Calu3 (cell line): ENCODE measurements at places on chromosomes 4 and X.

DNA sequence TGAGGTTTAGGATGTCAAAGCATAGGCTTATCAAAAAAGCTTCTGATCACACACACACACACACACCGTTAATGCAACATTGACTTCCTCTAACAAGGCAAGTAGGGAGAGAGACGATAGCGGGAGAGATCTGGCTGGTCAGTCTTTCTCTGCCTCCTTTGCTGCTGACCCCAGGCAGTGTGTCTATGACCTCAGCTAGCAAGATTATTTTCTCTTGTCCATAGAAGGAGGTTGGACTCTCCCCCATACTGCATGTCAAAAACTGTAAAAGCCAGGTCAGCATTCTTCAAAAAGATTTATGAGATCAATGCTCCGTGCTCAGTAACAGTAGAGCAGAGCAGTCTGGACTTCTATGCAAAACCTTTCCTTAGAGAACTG is 63.5 kb upstream of the PGM2 start:
- no peak for DNase-seq

DNA sequence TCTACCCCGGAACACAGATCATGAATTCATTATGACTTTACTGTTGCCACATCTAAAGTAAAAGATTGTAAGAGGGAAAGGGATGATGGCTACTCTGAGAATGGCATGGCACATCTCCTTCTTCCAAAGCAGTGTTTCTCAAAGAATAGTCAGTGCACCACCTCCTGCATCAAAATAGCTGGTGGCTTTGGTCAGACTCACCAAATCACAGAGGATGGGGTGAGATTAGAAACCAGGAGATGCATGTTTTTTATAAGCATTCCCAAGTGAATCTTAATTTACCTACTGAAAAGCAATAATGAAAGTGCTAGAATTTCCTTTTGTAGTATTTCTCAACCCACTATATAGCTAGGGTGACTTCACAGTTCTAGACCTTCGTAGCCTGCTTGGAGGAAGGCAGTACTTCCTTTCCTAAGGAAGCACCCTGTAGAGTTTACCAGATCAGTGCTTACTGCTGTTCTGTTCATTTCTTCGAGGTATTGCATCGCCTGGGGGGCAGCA is 340.8 kb upstream of the KLF3 start:
- no peak for DNase-seq

DNA sequence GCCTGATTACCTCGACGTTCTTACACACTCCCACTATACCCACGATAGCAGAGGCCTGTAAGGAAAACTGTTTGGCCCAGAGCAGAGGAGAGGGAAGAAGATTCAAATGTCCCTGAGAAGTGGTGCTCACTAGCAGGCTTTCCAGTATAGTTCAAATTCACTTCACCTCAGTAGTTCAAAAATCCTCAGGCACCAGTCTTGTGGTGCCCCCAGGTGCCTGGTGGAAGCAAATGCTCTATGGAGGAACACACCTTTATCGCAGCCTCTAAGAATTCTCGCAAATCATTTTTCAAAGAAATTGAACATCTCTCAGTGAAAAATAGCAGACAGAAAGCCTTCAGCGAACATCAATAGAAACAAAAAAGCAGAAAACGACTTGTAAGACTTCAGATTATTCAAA is 12.2 kb upstream of the MTMR1 start:
- peak; percentile 26 for DNase-seq

DNA sequence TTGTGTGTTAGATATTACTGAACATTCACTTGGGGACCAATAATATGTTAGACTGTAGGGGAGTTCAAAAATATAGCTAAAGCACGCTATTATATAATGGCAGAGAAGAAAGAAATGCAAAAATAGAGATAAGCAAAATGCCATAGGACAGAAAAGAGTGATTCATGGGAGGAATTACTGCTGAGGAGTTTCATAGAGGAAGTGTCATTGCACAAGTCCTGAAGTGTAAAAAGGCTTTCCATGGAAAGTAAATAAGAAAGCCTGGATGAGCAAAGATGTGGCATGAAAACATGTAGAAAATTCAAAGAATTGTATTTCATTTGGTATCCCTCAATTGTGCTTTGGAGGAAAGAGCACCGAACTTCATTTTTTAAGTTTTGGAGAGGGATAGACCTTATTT is 14.5 kb downstream of the HMGB2 start:
- DNase-seq, result no peak

DNA sequence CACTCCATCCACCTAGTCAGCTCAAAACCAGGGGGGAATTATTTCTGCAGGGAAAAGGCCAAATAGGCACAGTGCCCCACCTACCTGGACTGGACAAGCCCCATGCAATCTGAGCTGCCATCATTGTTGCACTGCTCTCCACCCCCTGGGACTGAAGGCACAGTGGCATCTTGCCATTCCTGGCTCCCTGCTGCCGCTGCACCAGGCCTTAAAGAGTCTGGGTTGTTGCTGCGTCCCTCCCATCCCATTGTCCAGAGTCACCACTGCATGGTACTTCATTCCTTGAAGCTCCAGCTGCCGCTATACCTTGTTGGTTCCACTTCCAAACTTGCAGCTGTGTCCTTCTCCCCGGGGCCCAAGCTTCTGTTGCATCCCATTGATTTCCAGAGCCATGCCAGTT is 629.7 kb downstream of the STIM2 start:
- DNase-seq, result no peak

DNA sequence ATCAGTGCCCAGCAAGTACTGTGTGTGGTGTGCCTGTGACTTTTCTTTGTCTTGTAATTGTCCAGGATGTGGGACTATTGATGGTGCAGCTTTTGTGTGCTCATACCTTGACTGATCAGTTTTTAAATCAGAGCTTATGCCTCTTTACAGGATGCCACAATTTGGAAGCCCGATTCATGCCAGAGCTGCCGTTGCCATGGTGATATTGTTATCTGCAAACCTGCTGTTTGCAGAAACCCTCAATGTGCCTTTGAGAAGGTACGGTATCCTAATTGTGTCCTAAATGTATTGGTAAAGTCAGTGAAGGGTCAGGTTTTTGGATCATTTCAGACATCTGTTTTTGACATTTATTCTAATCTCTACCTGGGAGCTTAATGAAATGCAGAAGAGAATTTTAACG is 180.2 kb downstream of the FRAS1 start:
- no peak for DNase-seq

DNA sequence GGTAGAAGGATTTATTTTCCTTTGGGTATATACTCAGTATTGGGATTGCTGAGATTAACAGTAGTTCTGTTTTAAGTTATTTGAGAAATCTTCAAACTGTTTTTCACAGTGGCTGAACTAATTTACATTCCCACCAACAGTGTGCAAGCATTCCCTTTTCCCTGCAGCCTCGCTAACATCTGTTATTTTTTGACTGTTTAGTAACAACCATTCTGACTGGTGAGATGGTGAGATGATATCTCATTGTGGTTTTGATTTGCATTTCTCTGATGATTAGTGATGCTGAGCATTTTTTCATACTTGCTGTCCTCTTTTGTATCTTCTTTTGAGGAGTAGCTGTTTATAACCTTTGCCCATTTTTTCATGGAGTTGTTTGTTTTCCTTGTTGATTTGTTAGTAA is 457.8 kb downstream of the TRAM1L1 start:
- DNase-seq, result no peak

- no peak for DNase-seq
These were observed 447.5 kb upstream of the PITX2 start for GRCh38 chr4:111070390-111070789.

GRCh38 chrX:68440940-68441339 is 7.6 kb upstream of the OPHN1 start:
- DNase-seq, result peak; percentile 47

DNA sequence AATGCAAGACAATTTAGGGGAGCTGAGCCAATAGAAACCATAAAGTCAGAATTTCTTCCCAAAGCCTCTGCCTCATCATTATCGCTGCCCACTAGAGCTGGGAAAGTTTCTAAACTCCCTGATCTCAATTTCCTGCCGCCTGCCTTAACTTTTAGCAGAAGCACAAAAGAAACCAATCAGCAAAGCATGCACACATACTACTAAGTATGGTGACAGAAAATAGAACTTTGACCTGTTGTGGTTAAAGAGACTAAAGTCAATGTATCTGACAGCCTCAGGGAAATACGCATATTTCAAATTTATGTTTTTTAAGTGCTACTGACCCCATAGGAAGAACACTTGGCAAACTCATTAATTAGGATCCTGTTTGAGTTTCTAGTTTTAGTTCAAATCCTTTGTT is 10.1 kb downstream of the STK26 start:
- no peak for DNase-seq

GRCh38 chr4:144649646-144650045 is 3.7 kb downstream of the HHIP start:
- no peak for DNase-seq

DNA sequence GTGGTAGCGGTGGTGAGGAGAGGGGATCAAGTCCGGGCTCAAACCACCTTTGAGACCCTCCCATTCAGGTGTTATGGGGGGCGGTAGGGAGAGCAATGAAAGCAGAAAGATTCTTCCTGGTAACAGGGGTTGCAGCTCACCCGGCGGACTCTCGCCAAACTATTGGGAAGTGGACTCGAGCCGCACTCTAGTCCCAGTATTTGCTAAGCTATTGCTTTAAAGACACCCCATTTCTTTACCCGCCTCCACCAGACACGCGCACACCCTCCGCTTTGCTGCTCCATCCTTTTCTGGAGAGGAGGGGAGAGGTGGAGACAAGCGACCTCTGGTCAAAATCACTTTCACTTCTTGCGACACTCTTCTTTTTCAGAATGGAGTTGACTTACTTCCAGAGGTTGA is 625 bp upstream of the GABRA4 start:
- DNase-seq, result no peak

DNA sequence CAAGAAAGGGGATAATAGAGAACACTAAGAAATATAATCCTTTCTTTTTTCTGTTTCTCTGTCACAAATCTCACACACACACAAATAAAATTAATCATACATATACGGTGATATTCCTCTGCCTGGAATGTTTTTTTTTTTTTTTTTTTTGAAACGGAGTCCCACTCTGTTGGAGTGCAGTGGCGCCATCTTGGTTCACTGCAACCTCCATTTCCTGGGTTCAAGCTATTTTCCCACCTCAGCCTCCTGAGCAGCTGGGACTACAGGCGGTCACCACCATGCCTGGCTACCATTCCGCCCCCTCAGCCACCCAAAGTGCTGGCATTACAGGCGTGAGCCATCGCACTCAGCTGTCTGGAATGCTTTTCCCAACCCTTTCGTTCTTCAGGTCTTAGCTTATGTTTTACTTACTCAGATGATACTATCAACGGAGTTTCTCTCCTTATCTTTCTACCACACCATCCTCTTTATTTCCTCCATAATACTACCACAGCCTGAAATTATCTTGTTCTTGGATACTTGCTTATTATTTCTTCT is 69.3 kb downstream of the ANKRD17 start:
- no peak for DNase-seq

DNA sequence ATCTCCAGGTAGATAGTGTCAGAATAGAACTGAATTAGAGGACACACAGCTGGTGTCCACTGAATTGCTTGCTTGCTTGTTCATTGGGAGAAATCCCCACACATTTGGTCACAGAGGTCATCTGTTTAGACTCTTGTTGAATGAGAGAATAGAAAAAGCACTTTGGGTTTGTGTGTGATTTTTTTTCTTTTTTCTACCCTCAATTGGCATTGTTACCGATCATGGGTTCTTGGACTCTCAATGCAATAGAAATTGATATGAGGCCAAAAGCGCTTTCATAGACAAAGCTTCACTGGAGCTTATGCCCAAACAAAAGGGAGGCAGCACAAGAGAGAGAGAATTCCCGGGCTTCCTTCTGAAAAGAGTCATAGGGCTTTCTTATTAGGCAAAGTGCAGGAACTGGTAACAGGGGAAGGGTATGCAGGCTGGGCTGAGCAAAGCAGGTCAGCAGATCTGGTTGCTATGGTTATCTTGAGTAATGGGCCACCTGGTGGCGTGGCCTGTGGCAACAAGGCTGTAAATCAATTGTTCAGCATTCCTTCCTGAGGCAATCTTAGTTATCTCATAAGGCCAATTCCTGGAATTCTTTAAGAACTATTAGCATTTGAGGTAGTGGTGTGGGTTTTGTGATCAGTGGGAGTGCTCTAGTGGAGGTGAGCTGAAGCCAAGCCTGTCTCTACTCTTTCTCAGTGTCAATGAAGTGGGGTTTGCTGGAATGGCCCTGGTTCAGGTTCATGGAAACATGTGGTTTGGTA is 5.3 kb upstream of the GPR82 start:
- DNase-seq, result no peak

GRCh38 chr4:21195682-21196081 is 495.4 kb downstream of the PACRGL start:
- no peak for DNase-seq

- DNase-seq, result no peak
These were observed 244.9 kb upstream of the AGA start for GRCh38 chr4:177687117-177687516.

DNA sequence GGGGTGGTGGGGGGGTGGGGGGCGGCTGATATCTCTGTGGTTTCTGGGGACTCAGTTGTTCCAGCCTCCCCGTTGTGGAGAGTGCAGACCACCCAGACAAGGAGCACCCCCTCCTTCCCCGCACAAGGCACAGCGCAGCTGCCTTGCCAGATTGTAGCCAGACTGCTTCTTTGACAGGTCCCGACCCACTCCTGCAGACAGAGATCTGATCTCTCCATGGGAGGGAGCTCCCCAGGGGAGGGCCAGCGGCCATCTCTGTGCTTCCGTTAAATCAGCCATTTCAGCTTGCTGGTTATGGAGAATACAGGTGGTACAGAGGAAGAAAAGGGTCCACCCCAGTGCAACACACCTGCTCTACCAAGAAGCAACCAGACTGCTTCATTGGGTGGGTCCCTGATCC is 80.8 kb downstream of the FGF16 start:
- DNase-seq, result no peak

DNA sequence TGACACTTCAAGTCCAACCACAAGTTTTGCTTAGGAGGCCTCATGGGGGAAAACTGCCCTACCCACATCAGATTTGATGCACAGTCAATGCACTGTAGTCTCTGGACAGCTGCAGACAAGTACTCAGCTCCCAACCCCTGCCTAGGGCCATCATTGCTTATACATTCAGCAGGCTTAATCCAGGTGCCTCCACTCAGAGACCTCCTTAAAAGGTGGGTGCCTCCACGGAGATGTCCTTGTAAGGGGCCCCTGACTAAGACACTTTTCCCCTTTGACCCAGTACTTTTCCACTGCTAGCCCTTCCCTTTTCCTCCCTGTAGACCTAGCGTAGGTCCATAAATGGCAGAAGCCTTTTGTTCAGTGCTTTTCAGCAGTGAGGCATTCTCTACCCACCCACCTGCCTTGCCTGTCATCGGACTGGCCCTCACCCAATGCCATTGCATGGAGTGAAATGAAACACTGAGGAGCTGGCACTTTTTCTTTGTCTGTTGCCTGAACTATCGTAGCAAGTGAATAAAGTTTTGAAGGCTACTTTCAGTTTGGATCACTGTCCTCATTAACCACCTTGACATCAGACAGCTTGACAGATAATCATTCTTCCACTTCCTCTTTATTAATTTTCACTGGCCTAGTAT is 23.8 kb upstream of the PLK4 start:
- peak; percentile 25 for DNase-seq

- no peak for DNase-seq
These were observed 211.1 kb upstream of the NUDT6 start for GRCh38 chr4:123133397-123134050.

- no peak for DNase-seq
These were observed 82.5 kb downstream of the HPRT1 start for GRCh38 chrX:134542485-134542884.
